ENCODE measurements at places on chromosomes 2 and 18.

GRCh38 chr18:67770520-67770919, 254.0 kb upstream of the DSEL start:
- no peaks in the 10 kb centered on the region for H3K36me3 ChIP-seq
- H3K27me3 ChIP-seq, result no peaks in the 10 kb centered on the region
- H3K27ac ChIP-seq, result peak overlapping the region; percentile 90
- H3K4me3 ChIP-seq, result no peak overlapping the region
- H3K4me1 ChIP-seq, result peaks cover 36% of the 10 kb centered on the region

- no peak for DNase-seq
- no peak overlapping the region for H3K27ac ChIP-seq
- H3K4me1 ChIP-seq, result 0 out of 2 replicates have a peak, but pooled peaks cover 7% of the 10 kb centered on the region
- H3K4me3 ChIP-seq, result no peak overlapping the region
Observed at GRCh38 chr18:28269750-28270149, 92.8 kb upstream of the CDH2 start.

GRCh38 chr18:35683021-35683420, 101.5 kb downstream of the GALNT1 start:
- no peaks in the 10 kb centered on the region for H3K4me1 ChIP-seq
- no peak overlapping the region for H3K4me3 ChIP-seq
- no peak overlapping the region for H3K27ac ChIP-seq
- DNase-seq, result no peak

- no peaks in the 10 kb centered on the region for H3K4me1 ChIP-seq
- DNase-seq, result peak; percentile 25
- no peak overlapping the region for H3K4me3 ChIP-seq
- no peaks in the 10 kb centered on the region for H3K27me3 ChIP-seq
- H3K36me3 ChIP-seq, result no peaks in the 10 kb centered on the region
- no peak overlapping the region for H3K27ac ChIP-seq
Observed at GRCh38 chr2:95012881-95013550, 12.5 kb upstream of the MAL start.

DNA sequence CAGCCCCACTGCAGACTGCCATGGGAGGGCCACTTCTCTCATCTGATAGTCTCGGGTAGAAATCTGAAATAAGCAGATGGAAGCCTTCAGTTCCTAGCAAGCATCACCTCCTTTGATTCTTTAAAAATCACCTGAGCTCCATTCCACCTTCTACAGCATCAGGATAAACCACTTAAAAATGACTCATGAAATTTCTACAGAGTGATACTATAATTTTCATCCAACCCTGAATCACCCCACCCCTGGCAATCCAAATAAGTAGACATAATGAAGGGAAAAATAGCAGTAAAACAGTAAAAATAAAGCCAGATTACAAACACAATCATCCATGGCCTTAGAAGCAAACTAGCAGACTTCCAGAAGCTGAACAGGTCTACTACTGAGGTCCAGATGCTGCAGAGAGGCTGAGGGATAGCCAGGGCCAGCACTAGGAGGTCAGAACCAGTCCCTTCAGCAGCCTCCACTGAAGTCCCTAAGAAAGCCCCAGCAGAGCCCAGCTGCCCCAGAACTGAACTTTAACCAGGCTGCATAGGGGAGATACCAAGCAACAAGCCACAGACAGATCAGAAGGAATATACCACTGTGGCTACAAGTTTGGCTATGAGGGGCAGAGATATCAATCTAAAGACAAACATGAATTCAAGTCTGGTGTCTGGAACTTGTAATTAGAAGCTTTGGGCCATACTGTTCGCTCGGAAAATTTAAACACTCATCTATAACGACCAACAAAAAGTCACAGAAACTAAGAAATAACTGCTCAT, 54.7 kb upstream of the RNU4ATAC start:
- peak; percentile 48 for DNase-seq
- no peaks in the 10 kb centered on the region for H3K36me3 ChIP-seq
- H3K4me3 ChIP-seq, result no peak overlapping the region
- no peaks in the 10 kb centered on the region for H3K27me3 ChIP-seq

- no peaks in the 10 kb centered on the region for H3K27me3 ChIP-seq
- no peak overlapping the region for H3K27ac ChIP-seq
- H3K4me3 ChIP-seq, result no peak overlapping the region
- H3K36me3 ChIP-seq, result no peaks in the 10 kb centered on the region
- DNase-seq, result no peak
Observed at GRCh38 chr2:5618271-5618670, 73.9 kb upstream of the SOX11 start.

DNA sequence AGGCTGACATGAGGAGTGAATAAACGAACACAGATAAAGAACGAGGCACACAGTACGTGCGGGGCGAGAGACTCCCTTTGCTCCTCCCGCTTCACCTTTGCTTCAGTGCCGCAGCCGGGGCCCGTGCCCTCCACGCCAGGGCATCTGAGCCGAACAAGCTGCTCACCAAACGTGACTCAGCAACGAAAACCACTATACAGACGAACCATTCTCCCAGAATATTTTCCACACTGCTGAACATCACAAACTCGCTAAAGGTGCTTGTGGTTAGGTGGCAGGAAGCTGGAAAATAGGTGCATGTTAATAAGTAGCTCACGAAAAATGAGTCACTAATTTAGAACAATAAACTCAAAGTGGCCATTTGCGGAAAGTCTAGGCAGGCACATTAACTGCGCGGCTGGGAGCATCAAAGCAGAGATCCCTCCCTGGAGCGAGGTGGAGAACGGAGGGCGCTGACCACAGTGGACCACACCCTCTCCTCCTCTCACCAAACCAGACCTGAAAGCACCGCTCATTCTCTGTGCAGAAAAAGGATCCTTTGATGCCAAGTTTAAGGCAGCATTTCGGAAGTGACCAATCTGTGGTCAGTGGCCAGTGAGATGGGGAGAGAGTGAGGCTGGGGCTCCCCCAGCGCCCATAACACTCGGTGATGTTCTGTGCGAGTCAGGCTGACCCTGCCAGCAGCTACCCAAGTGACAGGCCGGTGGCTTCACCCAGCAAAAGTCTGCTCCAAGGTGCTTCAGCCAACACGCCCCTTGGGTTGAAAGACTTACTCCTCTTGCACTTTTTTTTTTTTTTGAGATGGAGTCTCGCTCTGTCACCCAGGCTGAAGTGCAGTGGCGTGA, 153.2 kb downstream of the HDAC4 start:
- H3K4me1 ChIP-seq, result peaks cover 29% of the 10 kb centered on the region
- peak overlapping the region; percentile 80 for H3K27ac ChIP-seq
- DNase-seq, result peak; percentile 78
- H3K4me3 ChIP-seq, result peak overlapping the region; percentile 45

GRCh38 chr2:201126308-201127151, 10.6 kb downstream of the CFLAR start:
- no peaks in the 10 kb centered on the region for H3K36me3 ChIP-seq
- H3K27ac ChIP-seq, result no peak overlapping the region
- H3K4me1 ChIP-seq, result peaks cover 27% of the 10 kb centered on the region
- DNase-seq, result no peak
- H3K4me3 ChIP-seq, result no peak overlapping the region

DNA sequence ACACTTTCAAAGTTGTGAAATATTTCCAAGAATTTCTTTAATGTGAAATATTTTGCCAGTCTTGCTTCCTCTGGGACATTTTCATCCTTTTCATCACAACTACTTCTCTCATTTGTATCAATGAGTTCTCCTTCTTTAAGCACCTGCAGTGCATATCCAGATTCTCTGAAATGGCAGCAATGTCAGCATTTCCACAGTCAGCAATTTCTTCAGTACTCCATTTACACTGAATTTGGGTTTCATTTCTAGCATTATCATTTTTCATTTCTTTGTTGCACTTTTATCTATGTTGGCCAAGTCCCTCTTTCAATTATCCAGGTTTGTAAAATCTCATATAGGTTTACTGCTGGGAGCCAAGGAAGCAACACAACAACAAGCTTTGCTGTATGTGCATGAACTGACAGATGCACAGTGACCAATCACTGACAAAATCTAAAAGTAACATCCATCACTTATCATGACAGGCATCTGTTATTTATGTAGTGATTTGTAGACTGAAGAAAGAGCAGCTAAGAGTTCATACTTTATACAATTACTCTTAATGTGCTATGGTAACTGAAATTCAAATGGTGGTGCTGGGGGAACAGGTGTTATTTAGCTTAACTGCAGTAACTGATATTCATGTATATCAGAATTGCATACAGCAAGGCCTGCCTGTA, 43.9 kb downstream of the SS18 start:
- no peaks in the 10 kb centered on the region for H3K27me3 ChIP-seq
- peaks cover 9% of the 10 kb centered on the region for H3K36me3 ChIP-seq
- no peak overlapping the region for H3K27ac ChIP-seq
- no peak for DNase-seq
- no peak overlapping the region for H3K4me3 ChIP-seq
- H3K4me1 ChIP-seq, result no peaks in the 10 kb centered on the region

DNA sequence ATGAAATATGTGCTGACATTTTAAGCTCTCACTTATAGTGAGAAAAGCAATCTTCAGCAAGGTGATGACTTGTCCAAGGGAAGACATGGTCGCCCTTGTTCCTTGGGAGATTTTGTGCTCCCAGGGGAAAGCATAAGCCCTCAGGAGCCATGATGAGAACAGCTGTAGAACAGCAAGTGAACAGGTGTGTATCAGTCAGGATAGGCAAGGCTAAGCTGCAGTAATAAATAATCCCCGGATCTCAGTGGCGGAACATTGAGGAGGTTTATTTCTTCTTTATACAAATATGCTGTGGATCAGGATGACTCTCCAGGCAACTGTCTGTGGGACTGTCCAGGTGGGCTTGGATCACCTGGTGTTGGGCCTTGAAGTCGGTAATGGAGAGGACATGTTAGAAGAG, 103.1 kb downstream of the MSH2 start:
- H3K27ac ChIP-seq, result no peak overlapping the region
- H3K36me3 ChIP-seq, result no peaks in the 10 kb centered on the region
- DNase-seq, result no peak

DNA sequence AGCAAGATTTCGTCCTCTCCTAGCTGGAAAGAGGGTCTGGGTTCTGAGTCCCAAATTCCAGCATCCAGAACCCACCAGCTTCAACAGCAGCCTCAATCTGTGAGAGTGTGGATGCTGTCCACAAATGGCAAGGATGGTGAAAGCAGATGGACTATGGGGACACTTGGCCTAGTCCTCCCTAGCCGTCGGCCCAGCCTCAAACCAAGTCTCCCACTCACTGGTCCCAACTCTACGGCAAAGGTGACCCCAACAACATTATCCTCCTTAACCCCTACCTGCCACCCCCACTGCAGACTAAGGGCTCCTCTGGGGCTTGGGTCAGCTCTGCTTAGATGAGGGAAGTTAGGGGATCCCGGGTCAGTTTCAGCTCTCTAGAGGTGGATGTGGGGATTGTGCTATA, 57.3 kb downstream of the TNS1 start:
- no peaks in the 10 kb centered on the region for H3K36me3 ChIP-seq
- H3K27ac ChIP-seq, result no peak overlapping the region
- DNase-seq, result no peak

GRCh38 chr2:7915302-7916091, 766.4 kb upstream of the ID2 start:
- no peaks in the 10 kb centered on the region for H3K27me3 ChIP-seq
- no peak overlapping the region for H3K27ac ChIP-seq
- no peaks in the 10 kb centered on the region for H3K4me1 ChIP-seq
- no peak for DNase-seq

GRCh38 chr2:18402831-18403230, 157.6 kb downstream of the RDH14 start:
- H3K27ac ChIP-seq, result no peak overlapping the region
- H3K4me1 ChIP-seq, result no peaks in the 10 kb centered on the region
- no peaks in the 10 kb centered on the region for H3K27me3 ChIP-seq

- no peaks in the 10 kb centered on the region for H3K27me3 ChIP-seq
- H3K27ac ChIP-seq, result no peak overlapping the region
- no peaks in the 10 kb centered on the region for H3K4me1 ChIP-seq
- DNase-seq, result no peak
- no peaks in the 10 kb centered on the region for H3K36me3 ChIP-seq
Observed at GRCh38 chr2:148202237-148202636, 181.3 kb downstream of the MBD5 start.

DNA sequence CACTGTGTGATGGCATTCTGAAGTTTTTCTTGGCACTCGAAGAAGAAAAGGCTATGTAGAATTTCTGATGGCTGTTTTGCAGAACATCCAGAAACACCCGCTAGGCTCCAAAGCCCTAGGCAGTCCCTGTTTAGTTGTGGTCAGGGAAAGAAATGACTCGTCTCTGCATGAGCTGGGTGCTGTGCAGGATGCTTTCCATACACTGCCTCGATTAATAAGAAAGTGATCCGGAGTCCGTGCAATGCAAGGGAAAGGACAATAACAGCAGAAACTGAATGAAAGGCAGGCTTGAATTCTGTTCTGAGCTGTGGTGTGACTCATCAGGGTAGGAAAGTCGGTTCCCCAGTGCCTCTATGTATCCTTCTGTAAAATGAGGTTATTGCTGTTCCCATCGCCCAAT, 18.7 kb downstream of the MAPRE3 start:
- no peaks in the 10 kb centered on the region for H3K27me3 ChIP-seq
- H3K4me1 ChIP-seq, result no peaks in the 10 kb centered on the region
- H3K4me3 ChIP-seq, result no peak overlapping the region
- no peaks in the 10 kb centered on the region for H3K36me3 ChIP-seq

DNA sequence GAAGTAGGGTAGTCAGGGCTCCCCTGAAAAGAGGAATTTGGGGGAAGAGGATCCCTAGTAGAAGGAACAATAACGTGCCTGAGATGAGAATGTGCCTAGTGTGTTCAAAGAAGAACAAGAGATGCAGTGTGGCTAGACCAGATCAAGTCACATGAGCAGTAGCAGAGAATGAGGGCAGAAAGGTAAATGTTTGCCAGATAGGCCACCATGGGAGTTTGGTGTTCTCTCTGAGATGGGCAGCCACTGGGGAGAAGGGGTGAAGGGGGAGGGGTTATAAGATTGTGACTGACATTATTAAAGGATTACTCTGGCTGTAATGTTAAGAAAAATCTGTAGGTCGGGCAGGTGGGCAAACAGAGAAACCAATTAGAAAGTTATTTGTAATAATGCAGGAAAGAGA, 166.0 kb downstream of the LCLAT1 start:
- H3K4me1 ChIP-seq, result no peaks in the 10 kb centered on the region
- peaks cover 2% of the 10 kb centered on the region for H3K36me3 ChIP-seq
- no peak for DNase-seq
- H3K27me3 ChIP-seq, result no peaks in the 10 kb centered on the region

GRCh38 chr2:15798701-15799431, 141.5 kb upstream of the MYCN start:
- H3K4me3 ChIP-seq, result no peak overlapping the region
- peaks cover 55% of the 10 kb centered on the region for H3K27me3 ChIP-seq
- no peaks in the 10 kb centered on the region for H3K36me3 ChIP-seq
- H3K27ac ChIP-seq, result no peak overlapping the region
- H3K4me1 ChIP-seq, result no peaks in the 10 kb centered on the region

GRCh38 chr18:22368021-22368420, 49.7 kb downstream of the CTAGE1 start:
- no peak overlapping the region for H3K27ac ChIP-seq
- H3K4me3 ChIP-seq, result no peak overlapping the region
- H3K27me3 ChIP-seq, result no peaks in the 10 kb centered on the region
- no peak for DNase-seq
- peaks cover 19% of the 10 kb centered on the region for H3K4me1 ChIP-seq

DNA sequence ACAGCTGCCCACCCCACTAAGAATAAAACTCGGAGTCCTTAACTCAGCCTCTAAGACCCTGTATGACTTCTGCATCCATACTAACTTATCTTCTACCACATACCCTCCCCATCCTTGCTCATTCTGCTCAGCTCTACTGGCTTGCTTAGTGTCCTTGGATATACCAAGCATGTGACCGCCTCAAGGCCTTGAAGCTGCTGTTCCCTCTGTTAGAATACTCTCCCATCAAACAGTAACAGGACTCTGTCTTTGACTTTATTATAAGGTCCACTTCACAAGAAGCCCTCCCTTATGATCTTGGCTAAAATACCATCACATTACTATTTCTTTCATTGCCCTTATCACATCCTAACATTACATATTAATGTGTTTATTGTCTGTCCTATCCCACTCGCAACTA, 117.3 kb downstream of the DYM start:
- no peaks in the 10 kb centered on the region for H3K36me3 ChIP-seq
- DNase-seq, result no peak
- H3K4me1 ChIP-seq, result peaks cover 24% of the 10 kb centered on the region
- no peak overlapping the region for H3K27ac ChIP-seq
- H3K4me3 ChIP-seq, result no peak overlapping the region

Measured in PC-3 (cell line).